Brain (organoid and tissue), 16 donors: ENCODE measurements at places on chromosomes 5 and 9. TPM values are rescaled to one million over a fixed set of nuclear protein-coding genes. Genes with fewer than 3 reads are reported as not detected.

Gene GPX8
- polyA plus RNA-seq: 1.2 TPM

Gene LMX1B
- not detected for polyA plus RNA-seq

Gene MFAP3
- polyA plus RNA-seq: 14.9 TPM

Gene ACTL7B
- polyA plus RNA-seq: not detected

Gene DMRT3
- polyA plus RNA-seq: 0.29 TPM

Gene ALDH1A1
- polyA plus RNA-seq: 31.0 TPM

Gene LECT2
- polyA plus RNA-seq: not detected
